Gastroesophageal sphincter (tissue), 4 donors: ENCODE measurements at places on chromosomes 12 and 14. TPM values are rescaled to one million over a fixed set of nuclear protein-coding genes. Genes with fewer than 3 reads are reported as not detected.

Gene ACSS3
- 10.4 TPM for total RNA-seq

Gene KRT2
- total RNA-seq, result not detected

Gene HNF1A
- not detected for total RNA-seq

Gene PDZRN4
- 32.0 TPM for total RNA-seq

Gene CCDC38
- not detected for total RNA-seq

Gene SINHCAF
- total RNA-seq, result 26.3 TPM

Gene GYS2
- total RNA-seq, result not detected

Gene OR6C6
- total RNA-seq, result not detected

Gene DLK1
- not detected for total RNA-seq

Gene G2E3
- total RNA-seq, result 14.5 TPM

DNA sequence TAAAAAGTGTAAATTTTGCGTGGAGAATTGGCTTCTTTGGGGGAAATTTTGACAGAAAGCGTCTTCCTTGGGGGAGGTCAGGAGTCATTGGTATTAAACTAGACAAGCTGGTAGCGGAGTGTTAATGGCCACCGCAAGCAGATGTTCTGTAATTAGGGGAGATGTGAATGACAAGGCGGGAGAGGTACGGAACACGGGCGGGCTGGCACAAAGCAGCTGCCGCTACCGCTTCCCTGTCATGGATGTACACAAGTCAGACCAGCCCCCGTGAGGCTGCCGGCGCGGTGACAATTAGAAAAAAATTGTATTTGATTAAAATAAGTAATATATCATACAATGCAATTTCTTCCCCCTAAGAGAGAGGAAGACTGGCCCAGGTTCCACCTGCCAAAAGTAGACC, 501.6 kb downstream of the VRK1 start:
- H3K27ac ChIP-seq, result no peak overlapping the region
- H3K27me3 ChIP-seq, result peaks cover 19% of the 10 kb centered on the region
- H3K4me3 ChIP-seq, result no peak overlapping the region

DNA sequence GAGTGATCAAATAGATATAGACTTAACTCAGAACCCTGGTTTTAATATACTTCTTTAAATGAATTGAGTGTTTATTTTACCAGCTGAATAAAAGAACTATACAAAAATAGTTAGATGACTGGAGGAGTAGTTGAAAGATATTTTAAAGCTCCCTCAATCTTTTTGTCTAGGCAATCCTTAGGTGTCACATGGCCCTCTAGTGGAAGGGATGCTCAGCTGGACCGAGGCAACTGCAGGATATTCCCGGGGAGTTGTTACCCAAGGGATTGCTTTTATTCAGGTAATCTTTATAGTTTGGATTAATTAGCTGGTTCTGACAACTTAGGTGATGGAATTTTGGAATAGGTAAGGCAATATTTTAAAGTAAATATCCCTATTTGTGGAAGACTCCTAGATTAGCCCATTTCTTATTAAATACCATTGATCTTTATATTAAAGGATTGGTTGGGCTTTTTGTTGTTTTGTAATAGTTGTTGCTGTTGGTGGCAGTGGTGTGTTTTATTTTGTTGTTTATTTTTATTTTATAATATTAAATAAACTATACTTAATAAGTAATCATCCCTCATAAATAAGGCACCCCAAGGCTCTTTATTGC, 57.1 kb downstream of the ZDHHC17 start:
- no peaks in the 10 kb centered on the region for H3K4me1 ChIP-seq
- peaks cover 31% of the 10 kb centered on the region for H3K36me3 ChIP-seq
- no peak for ATAC-seq
- H3K27ac ChIP-seq, result no peak overlapping the region

DNA sequence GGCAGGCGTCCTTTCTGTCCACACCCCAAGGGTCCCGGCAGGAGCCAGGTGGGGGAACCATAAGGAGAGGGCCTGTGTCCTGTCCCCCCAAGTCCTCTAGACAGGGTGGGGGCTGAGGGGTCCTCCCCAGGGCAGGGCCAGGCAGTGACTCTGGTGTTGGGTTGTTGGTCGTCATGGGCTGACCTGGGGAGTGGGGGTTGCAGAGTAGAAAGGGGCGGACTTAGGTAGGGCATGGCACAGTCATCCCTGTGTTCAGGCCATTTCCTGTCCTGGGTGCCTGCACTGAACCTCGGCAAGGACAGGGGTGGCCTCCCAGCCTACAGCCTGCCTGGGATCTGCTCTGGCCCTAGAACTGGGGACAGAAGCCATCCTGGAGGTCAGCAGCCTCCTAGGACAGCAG, 356.2 kb downstream of the TMEM121 start:
- ATAC-seq, result no peak
- no peak overlapping the region for H3K27ac ChIP-seq
- H3K4me3 ChIP-seq, result no peak overlapping the region
- no peaks in the 10 kb centered on the region for H3K4me1 ChIP-seq

DNA sequence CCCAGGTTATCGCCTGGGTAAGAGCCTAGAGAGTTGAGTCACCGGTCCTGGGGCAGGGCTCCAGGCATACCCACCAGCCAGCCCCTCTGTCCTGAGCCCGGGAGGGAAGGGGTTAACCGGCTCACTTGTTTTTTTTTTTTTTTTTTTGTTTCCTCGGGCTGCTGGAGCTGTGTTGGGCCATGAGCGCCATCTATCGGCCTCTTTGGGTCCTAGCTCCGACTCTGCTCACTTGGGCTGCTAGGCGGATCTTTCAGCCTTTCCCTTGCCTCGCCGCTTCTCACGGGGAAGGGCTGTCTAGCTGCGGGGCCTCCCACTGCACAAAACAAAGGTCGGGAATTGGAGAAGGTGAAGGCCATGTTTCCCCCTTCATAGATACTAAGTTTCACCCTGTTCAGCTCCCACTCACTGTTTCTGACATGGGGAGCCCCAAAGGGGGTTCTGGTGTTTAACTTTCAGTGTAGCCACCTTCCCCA, 2.8 kb upstream of the SMUG1 start:
- H3K4me3 ChIP-seq, result no peak overlapping the region
- peaks cover 46% of the 10 kb centered on the region for H3K27me3 ChIP-seq
- peak; percentile 45 for ATAC-seq
- peaks cover 27% of the 10 kb centered on the region for H3K4me1 ChIP-seq
- no peak overlapping the region for H3K27ac ChIP-seq

GRCh38 chr14:59148334-59148900, 40.0 kb upstream of the DAAM1 start:
- H3K4me1 ChIP-seq, result no peaks in the 10 kb centered on the region
- H3K27ac ChIP-seq, result no peak overlapping the region
- ATAC-seq, result no peak
- no peaks in the 10 kb centered on the region for H3K36me3 ChIP-seq
- no peaks in the 10 kb centered on the region for H3K27me3 ChIP-seq

GRCh38 chr12:50110762-50111351, 1.2 kb upstream of the COX14 start:
- no peak overlapping the region for H3K4me3 ChIP-seq
- H3K36me3 ChIP-seq, result peaks cover 12% of the 10 kb centered on the region
- peak; percentile 3 for ATAC-seq
- H3K4me1 ChIP-seq, result peaks cover 26% of the 10 kb centered on the region
- no peaks in the 10 kb centered on the region for H3K27me3 ChIP-seq

GRCh38 chr12:27104546-27104945, 22.2 kb upstream of the C12orf71 start:
- H3K36me3 ChIP-seq, result no peaks in the 10 kb centered on the region
- no peaks in the 10 kb centered on the region for H3K4me1 ChIP-seq
- no peak overlapping the region for H3K27ac ChIP-seq
- no peak for ATAC-seq
- H3K4me3 ChIP-seq, result no peak overlapping the region

DNA sequence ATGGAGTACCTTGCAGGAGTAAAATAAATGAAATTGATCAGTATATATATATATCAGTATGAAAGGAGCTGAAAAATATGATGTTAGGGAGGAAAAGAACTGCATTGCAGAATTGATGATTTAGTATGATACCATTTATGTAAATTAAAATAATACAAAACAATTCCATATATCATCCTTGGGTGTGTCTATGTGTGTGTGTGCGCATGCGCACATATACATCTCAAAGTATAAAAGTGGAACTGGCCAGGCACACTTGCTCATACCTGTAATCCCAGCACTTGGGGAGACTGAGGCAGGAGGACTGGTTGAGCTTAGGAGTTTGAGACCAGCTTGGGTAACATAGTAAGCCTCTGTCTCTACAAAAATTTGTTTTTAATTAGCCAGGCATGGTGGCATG, 15.4 kb downstream of the GALNT16 start:
- H3K27me3 ChIP-seq, result no peaks in the 10 kb centered on the region
- H3K4me1 ChIP-seq, result no peaks in the 10 kb centered on the region
- ATAC-seq, result no peak

DNA sequence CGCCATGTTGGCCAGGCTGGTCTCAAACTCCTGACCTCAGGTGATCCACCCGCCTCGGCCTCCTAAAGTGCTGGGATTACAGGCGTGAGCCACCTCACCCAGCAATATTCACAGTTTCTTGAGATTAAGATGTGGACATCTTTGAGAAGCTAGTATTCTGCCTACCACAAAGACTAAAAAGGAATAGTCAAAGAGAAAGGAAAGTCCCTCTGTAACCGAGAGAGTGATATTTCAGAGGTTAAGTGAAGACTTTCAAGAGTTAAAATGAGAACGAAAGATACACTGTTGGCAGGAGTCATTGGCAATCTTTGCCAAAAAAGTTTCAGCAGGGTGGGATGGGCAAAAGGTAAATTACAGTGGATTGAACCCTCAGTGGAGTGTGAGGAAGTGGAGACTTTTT, 15.6 kb downstream of the DGKA start:
- no peak overlapping the region for H3K4me3 ChIP-seq
- H3K36me3 ChIP-seq, result no peaks in the 10 kb centered on the region
- no peaks in the 10 kb centered on the region for H3K27me3 ChIP-seq
- no peak overlapping the region for H3K27ac ChIP-seq

- ATAC-seq, result no peak
- no peak overlapping the region for H3K27ac ChIP-seq
- peaks cover 9% of the 10 kb centered on the region for H3K27me3 ChIP-seq
- H3K4me1 ChIP-seq, result no peaks in the 10 kb centered on the region
- no peak overlapping the region for H3K4me3 ChIP-seq
Measured at GRCh38 chr12:115396567-115396966, 712.6 kb upstream of the TBX3 start.

DNA sequence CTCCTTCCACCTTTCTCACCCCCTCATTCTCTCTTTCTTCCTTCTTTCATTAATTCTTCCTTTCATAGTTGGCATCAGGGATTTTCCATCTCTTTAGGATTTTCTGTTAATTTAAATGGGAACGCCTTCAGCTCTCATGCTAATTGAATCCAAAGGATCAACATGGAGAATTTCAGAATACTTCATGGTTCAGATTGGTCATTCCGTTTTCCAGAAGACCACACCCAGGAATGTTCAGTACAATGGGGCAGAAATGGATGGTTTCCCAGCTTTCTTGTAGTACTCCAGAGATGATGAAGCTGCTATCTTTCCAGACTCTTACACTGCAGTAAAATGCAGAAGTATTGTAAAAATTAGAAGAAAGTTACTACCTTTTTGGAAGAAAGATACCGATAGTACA, 440.0 kb downstream of the DAD1 start:
- H3K27ac ChIP-seq, result no peak overlapping the region
- no peak overlapping the region for H3K4me3 ChIP-seq
- ATAC-seq, result no peak
- H3K36me3 ChIP-seq, result no peaks in the 10 kb centered on the region

- no peak overlapping the region for H3K27ac ChIP-seq
- peaks cover 98% of the 10 kb centered on the region for H3K27me3 ChIP-seq
- no peaks in the 10 kb centered on the region for H3K36me3 ChIP-seq
Measured at GRCh38 chr14:56814519-56814959, 4.3 kb upstream of the OTX2 start.

- H3K36me3 ChIP-seq, result no peaks in the 10 kb centered on the region
- H3K4me3 ChIP-seq, result no peak overlapping the region
- no peak overlapping the region for H3K27ac ChIP-seq
- H3K27me3 ChIP-seq, result no peaks in the 10 kb centered on the region
- no peak for ATAC-seq
Measured at GRCh38 chr12:47860279-47860841, 40.7 kb upstream of the HDAC7 start.

DNA sequence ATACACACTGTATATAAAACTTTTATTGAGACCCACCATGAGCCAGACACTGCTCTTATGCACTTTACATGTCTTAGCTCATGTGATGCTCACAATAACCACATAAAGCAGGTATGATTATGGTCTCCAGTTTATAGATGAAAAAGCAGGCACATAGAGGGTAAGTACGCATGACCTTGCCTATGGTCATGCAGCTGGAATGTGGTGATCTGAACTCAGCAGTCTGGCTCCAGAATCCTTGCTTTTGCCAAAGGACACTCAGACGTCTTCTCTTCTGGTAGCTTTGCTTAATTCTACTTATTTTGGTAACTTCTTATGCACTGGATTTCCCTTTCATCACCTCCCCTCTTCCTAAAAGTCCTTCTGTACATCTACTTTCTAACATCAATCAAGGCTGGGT, 103.3 kb upstream of the CRY1 start:
- H3K4me3 ChIP-seq, result no peak overlapping the region
- no peaks in the 10 kb centered on the region for H3K36me3 ChIP-seq
- no peak for ATAC-seq
- H3K4me1 ChIP-seq, result no peaks in the 10 kb centered on the region

- H3K36me3 ChIP-seq, result peaks cover 54% of the 10 kb centered on the region
- no peak for ATAC-seq
- H3K4me3 ChIP-seq, result no peak overlapping the region
- no peaks in the 10 kb centered on the region for H3K27me3 ChIP-seq
Measured at GRCh38 chr14:102708494-102708893, 68.8 kb upstream of the TRAF3 start.

GRCh38 chr14:82447586-82447985, 913.9 kb upstream of the SEL1L start:
- no peak overlapping the region for H3K4me3 ChIP-seq
- no peak for ATAC-seq
- H3K36me3 ChIP-seq, result no peaks in the 10 kb centered on the region
- no peak overlapping the region for H3K27ac ChIP-seq
- no peaks in the 10 kb centered on the region for H3K27me3 ChIP-seq

GRCh38 chr14:91575469-91576208, 65.5 kb upstream of the PPP4R3A start:
- no peaks in the 10 kb centered on the region for H3K4me1 ChIP-seq
- H3K27ac ChIP-seq, result no peak overlapping the region
- no peak overlapping the region for H3K4me3 ChIP-seq
- peaks cover 47% of the 10 kb centered on the region for H3K27me3 ChIP-seq

DNA sequence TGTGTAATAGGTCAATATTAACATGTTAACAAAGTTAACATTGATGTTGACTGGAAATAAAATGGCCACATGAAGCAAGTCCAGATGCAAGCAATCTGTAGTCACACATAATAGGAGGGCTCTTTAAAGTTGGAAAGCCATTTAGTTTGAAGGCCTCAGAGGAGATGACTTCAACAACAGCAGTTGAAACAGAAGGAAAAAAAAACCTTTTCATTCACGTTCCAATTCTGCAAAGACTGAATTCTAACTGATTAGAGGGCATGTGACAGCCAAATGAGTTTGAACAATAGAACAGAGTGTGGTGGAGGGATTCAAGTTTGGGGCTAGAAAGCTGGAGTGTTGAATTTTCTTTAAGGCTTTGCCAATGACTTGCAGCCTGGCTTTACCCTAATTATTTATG, 41.5 kb upstream of the DAAM1 start:
- no peaks in the 10 kb centered on the region for H3K27me3 ChIP-seq
- no peak overlapping the region for H3K4me3 ChIP-seq
- H3K36me3 ChIP-seq, result no peaks in the 10 kb centered on the region
- ATAC-seq, result no peak

GRCh38 chr12:126960709-126961108, 1306.3 kb upstream of the TMEM132C start:
- no peak overlapping the region for H3K27ac ChIP-seq
- no peaks in the 10 kb centered on the region for H3K36me3 ChIP-seq
- no peak overlapping the region for H3K4me3 ChIP-seq
- no peaks in the 10 kb centered on the region for H3K27me3 ChIP-seq
- no peaks in the 10 kb centered on the region for H3K4me1 ChIP-seq

- no peaks in the 10 kb centered on the region for H3K4me1 ChIP-seq
- peaks cover 24% of the 10 kb centered on the region for H3K36me3 ChIP-seq
- no peak for ATAC-seq
- H3K27ac ChIP-seq, result no peak overlapping the region
- no peak overlapping the region for H3K4me3 ChIP-seq
- no peaks in the 10 kb centered on the region for H3K27me3 ChIP-seq
Measured at GRCh38 chr12:56011509-56012090, 9.2 kb upstream of the IKZF4 start.
